ENCODE measurements at places on chromosomes 6 and 20.

- DNase-seq: no peak
These were observed 225.1 kb downstream of the BCKDHB start for GRCh38 chr6:80331522-80331921.

- DNase-seq: no peak
These were observed 24.5 kb upstream of the RTF2 start for GRCh38 chr20:56443654-56444540.

DNA sequence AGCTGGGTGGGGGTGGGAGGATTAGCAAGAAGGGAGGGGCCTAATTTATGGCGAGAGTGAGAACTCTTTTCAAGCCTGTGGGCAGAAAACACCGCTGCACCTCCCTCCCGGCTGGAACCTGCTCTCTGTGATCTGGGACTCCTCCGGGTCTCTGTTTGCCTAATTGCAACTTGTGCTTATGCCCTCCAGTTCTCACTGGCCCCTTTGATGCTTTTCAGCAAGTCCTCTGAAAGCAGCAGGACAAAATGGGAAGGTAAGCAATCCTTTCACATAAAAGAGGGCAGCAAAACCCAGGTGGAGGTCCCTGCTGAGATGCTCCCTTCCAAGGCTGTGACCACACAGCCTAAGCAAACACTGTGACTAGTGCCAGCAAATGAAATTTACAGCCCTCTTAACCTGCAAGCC lies 523.0 kb upstream of the FLRT3 start:
- DNase-seq: no peak

DNA sequence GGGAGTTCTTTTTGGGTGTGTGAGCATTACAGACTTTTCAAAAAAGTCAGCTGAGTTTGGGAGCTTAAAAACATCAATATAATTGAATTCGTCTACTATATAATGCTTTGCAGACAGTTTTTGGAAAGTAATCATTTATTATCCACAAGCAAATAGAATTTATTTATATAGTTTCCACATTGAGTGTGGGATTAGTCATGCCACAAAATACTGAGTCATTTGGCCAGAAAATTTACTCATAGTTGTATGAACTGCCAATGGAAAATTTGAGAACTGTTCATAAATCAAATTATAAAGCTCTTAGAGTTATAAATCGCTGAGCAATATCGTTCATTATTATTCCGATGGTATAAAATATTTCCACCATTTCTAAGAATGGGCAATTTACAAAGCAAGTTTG lies 5.0 kb downstream of the BEND6 start:
- no peak for DNase-seq

- DNase-seq: no peak
These were observed 28.2 kb upstream of the PAX1 start for GRCh38 chr20:21677261-21677660.

- DNase-seq: no peak
These were observed 254.4 kb upstream of the RUNX2 start for GRCh38 chr6:45073771-45074170.

GRCh38 chr6:127267646-127268625 lies 1.3 kb downstream of the RNF146 start:
- DNase-seq: no peak

DNA sequence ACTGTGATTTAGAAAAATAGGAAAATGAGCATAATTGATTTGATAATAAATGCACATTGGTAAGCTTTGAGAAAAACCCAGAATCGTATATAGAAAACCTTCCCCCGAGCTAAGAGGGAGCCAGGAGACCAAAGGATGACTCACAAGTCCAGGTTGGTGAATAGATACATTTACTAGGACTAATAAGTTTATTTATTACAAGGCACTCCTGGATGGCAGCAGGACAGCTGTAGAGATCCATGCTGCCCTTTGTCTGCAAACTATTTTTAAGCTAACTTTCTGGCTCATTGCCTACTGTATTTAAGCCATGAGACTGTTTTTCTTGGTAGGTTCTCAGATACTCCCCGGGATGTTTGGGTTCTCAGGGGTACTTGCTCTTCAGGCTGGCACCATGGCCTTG lies 13.4 kb downstream of the CASP8AP2 start:
- no peak for DNase-seq

DNA sequence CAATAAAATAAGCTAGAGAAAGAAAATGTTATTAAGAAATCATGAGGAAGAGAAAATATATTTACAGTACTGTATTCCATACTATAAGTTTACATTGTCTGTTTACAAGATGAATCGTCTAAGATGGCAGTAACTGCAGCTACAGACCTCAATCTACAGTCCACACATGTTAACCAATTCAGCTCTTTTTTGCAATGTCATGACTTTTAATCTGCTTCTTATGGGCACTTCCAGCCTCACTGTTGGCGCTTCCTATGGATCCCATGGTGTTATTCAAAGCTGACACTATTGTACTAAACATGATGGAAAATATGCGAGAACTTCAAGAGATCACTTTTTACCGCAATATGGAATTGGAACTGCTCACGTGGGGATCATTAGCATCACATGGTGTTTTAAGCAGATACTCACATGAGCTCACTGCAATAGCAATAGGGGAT lies 451.5 kb upstream of the CITED2 start:
- DNase-seq: no peak
